Right cardiac atrium (tissue), 5 donors: ENCODE measurements at places on chromosomes 5 and 9. TPM values are rescaled to one million over a fixed set of nuclear protein-coding genes. Genes with fewer than 3 reads are reported as not detected.

DNA sequence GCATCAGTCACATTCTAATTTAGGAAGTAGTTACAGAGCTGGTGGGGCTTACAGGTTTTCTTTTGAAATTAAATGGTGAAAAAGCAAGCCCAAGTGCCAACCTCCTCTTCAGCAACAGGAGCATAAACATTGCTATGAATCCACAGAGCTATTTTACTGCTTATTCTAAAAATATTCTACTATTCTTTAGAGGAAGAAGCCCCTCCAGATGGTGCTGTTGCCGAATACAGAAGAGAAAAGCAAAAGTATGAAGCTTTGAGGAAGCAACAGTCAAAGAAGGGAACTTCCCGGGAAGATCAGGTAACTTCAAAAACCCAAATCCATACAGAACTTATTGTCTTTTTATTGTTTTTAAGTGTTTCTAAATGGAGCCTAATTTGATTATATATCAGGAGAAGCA lies 202.8 kb downstream of the CWC27 start:
- DNase-seq, result no peak

- no peak for DNase-seq
Measured at GRCh38 chr5:56322592-56322991, 89.5 kb upstream of the ANKRD55 start.

DNA sequence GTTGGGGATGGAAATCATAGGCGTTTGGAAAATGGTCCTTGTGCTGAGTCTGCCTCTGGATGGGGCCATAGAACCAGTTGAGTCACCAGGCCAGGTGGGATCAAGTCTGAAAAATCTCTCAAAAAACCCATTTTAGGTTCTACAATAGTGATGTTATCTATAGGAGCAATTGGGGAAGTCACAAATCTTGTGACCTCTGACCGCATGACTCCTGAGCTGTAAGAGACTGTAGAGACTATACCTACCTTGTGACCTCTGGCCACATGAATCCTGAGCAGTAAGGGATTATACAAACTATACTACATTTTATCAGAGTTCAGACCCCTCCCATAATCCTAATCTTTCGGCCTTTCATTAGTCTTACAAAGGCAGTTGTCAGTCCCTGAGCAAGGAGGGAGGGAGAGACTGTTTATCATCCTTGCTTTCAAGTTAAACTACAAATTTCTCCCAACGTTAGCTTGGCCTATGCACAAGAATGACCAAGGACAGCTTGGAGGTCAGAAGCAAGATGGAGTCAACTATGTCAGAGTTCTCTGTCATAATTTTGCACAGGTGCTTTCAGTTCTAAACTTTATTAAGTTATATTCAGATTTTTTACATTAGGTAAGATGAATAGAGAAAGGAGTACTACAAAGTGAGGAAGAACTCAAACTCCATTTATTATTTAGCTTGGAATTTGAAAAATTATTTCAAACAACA lies 11.5 kb upstream of the JMY start:
- DNase-seq, result no peak

DNA sequence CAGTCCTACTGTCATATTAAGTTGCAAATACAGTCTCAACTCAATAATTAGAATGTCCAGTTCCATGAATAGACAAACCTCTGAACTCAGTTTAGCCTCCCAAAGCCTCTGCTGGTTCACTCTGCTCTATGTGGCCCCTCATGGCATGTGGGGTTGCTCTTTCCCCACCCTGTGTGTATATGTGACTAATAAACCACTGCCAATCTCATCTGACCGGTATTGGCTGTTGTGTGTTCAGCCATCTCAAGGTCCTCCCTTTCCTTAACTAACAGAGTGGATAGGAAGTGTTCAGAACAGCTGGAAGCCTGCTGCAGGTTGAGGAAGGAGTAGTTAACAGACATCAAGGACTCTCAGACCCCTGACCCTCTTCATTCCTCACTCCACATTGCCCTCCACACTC lies 55.3 kb downstream of the IL33 start:
- DNase-seq, result no peak

PPP2R2B gene
- 9.0 TPM for total RNA-seq

TOR4A gene
- total RNA-seq, result 17.2 TPM
